NCI-H524 (cell line): ENCODE measurements at places on chromosomes 7 and 10.

DNA sequence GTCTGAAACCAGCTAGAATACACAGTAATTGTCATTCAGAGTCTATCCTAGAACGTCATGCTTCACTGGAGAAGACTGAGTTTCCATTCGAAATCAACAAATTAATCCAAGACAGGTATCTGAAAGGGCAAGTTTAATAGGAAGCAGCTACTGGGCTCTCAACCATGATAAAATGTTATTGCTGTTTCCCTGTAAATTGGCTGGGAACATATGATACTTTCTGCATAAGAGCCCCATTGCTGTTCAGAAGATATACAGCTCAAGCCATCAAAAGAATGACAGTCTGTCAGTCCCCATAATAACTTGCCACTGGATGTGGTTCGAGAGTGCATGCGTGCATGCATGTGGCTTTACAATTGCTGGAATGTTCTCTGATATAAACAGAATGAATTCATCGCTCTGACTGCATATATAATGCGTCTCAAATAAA lies 129.0 kb downstream of the HIBADH start:
- DNase-seq = no peak

GRCh38 chr7:151179946-151180345 lies 7.1 kb downstream of the ASB10 start:
- DNase-seq = no peak

DNA sequence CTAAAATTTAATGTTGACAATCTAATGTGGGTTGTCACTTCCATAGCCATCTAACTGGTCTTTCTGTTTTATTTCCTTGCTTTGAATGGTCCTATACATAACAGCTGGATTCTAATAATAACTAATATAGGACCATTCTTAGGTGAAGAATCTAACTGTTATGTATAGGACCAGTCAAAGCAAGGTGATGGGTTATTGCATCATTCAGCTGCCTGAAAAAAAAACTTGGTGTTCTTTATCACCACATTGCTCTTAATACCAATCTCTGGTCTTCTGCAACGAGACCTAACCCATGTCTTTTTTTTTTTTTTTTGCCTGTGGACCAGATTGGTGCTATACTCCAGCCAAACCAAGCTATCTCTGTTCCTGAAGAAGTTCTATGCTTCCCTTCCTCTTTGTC lies 45.7 kb upstream of the SLC39A12 start:
- DNase-seq = no peak

GRCh38 chr7:107592361-107593024 lies 12.4 kb downstream of the BCAP29 start:
- DNase-seq = no peak

GRCh38 chr7:90192876-90193750 lies 18.4 kb upstream of the STEAP2 start:
- DNase-seq = no peak
